Keratinocyte (primary cell): ENCODE measurements at places on chromosomes 5 and 9. TPM values are rescaled to one million over a fixed set of nuclear protein-coding genes. Genes with fewer than 3 reads are reported as not detected.

- H3K27ac ChIP-seq, result no peak overlapping the region
- no peak for DNase-seq
- no peak overlapping the region for H3K4me3 ChIP-seq
- no peaks in the 10 kb centered on the region for H3K4me1 ChIP-seq
- H3K36me3 ChIP-seq, result no peaks in the 10 kb centered on the region
These were observed 221.7 kb downstream of the ZNF608 start for GRCh38 chr5:124524552-124525232.

DNA sequence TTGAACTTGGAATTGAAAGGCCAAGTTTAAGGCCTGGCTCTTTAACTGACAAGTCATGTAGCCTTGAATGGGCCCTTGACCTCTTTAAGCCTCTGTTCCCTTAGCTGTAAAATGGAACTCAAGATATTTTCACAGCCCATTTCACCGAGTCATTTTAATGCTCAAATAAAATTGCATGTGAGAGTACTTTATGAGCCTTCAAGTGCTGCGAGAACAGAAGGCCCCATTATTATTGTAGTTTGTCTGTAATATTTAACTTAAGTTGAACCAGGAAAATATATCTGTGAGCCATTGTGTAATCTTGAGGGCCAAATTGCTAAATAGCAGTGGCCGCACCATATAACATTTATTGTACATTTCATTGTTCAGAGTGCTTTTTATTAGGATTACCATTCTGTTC lies 249.9 kb downstream of the NTRK2 start:
- no peaks in the 10 kb centered on the region for H3K4me1 ChIP-seq
- no peak overlapping the region for H3K27ac ChIP-seq
- no peak for DNase-seq
- no peak overlapping the region for H3K4me3 ChIP-seq
- no peaks in the 10 kb centered on the region for H3K27me3 ChIP-seq
- H3K36me3 ChIP-seq, result no peaks in the 10 kb centered on the region

DNA sequence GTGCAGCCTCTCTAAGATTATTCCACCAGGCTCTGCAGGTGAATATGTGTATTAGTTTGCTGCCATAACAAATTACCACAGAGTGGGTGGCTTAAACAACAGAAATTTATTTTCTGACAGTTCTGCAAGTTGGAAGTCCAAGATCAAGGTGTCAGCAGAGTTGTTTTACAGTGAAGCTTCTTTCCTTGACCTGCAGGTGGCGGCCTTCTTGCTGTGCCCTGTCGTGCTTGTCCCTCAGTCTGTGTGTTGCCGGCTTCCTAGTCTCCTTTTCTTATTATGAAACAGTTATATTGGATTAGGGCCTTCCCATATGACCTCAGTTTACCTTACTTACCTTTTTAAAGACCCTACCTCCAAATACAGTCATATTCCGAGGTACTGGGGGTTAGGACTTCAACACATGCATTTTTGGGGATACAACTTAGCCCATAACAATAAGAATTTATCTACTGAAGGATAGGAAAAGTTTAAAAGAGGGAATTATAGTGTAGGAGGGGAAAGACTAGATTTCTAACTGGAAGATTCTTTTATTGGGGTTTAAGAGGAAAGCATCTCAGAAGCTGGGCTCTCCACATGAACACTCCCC lies 97.4 kb downstream of the OSTF1 start:
- H3K4me1 ChIP-seq, result peaks cover 14% of the 10 kb centered on the region
- no peaks in the 10 kb centered on the region for H3K27me3 ChIP-seq
- no peak overlapping the region for H3K27ac ChIP-seq
- H3K4me3 ChIP-seq, result no peak overlapping the region
- H3K36me3 ChIP-seq, result peaks cover 2% of the 10 kb centered on the region
- no peak for DNase-seq

IGIP gene
- polyA plus RNA-seq, result 0.69 to 1.5 TPM (median 1.3 TPM) in 3 replicates

PCDH12 gene
- polyA plus RNA-seq, result 0.01 to 0.03 TPM (median 0.01 TPM) in 3 replicates
